Lung microvascular endothelial cell (primary cell): ENCODE measurements at places on chromosomes 5 and 9. TPM values are rescaled to one million over a fixed set of nuclear protein-coding genes. Genes with fewer than 3 reads are reported as not detected.

- DNase-seq, result no peak
Measured at GRCh38 chr9:129864991-129865647, 29.9 kb downstream of the USP20 start.

- DNase-seq, result no peak
Measured at GRCh38 chr5:41857989-41858388, 12.2 kb downstream of the OXCT1 start.

The DHX29 gene
- 15.5 and 16.5 TPM in 2 replicates for total RNA-seq

The CA9 gene
- total RNA-seq, result 0.22 TPM in 1 of 2 replicates, not detected in the other
